ENCODE measurements at places on chromosomes 4 and X.
A peak's percentile ranks its signal among the peaks of the same experiment; 100 is the strongest.

- no peak for DNase-seq
Measured at GRCh38 chr4:42928582-42928981, 36.1 kb downstream of the GRXCR1 start.

DNA sequence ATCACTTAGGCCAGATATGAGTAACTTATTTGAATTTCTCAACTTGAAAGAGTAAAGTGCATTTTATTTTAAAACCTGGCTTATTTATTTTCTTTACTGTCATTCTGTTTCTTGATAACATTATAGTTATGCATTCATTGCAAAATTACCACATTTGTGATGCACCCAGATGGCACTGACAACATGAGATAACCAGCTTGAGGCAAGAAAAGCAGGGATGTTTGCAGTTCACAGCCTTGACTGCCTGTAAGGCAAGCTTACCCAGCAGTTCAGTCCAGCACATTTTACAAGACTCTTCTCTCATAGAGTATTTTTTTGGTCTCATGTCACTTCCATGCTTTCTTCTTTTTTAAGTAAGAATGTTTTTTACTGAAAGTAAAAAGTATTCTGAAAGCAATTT lies 25.3 kb upstream of the EPGN start:
- no peak for DNase-seq

- DNase-seq, result no peak
Measured at GRCh38 chrX:39043838-39044550, 242.7 kb downstream of the MID1IP1 start.

DNA sequence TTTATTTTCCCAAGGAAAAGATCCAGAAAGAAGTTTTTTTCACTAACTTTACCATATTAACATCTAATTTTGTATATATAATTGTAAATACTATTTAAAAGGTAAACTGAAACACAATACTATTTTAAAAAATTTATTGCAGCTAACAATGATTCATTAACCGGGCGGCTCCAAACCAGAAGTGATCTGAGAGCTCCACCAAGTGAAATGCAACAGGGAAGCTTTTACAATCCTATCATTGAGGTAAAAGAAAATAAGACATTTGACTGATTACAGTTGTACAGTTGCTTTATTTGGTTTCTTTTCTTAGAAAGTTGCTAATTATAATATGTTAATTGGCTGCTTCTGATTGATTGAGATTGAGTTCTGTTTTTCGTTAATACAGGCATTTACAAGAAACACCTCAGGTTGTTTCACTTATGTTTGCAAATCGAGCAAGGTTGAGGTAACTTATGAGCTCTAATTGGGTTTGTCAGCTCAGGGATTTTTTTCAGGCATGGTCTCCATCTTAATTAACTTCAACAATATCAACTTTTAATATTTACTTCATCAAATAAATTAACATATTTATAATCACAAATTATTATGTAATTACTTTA lies 220.2 kb upstream of the UGT8 start:
- DNase-seq, result no peak

GRCh38 chrX:1661048-1661921 lies 46.4 kb downstream of the ASMT start:
- DNase-seq, result peak; percentile 97

GRCh38 chr4:39043058-39043860 lies 11.1 kb upstream of the TMEM156 start:
- no peak for DNase-seq
